ENCODE measurements at places on chromosomes 13 and 19.

DNA sequence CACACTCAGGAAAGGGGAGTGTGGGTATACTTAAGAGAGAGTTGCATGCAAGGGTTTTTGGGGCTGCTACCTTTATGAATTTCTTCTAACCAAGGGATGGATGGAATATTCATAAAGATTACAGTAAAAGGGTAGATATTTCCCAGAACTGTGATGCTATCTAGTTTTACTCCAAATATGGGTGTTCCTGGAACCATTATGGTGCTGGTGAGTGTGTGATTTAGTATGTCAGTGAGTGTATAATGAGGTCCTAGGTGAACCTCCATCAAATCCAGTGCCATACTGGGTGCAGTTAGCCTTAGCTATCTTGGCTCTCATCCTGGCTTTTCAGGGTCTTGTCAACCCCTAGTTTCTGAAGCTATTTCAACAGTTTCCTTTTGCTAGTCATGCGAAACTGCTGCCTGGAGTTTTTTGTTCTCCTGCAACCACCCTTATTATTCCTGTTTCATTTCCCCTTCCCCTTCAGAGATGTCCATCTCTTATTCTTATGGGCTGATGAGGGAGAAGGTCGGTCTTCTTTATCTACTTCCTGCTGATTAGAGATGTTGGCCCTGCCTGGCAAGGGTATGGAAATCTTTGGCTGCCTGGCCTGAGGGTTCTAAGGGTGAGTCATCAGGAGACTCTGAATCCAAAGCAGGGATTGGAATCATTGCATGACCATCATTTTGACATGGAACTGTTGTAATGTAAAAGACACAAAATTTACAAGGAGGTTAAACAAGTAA lies 202.3 kb downstream of the NBEA start:
- DNase-seq: no peak

DNA sequence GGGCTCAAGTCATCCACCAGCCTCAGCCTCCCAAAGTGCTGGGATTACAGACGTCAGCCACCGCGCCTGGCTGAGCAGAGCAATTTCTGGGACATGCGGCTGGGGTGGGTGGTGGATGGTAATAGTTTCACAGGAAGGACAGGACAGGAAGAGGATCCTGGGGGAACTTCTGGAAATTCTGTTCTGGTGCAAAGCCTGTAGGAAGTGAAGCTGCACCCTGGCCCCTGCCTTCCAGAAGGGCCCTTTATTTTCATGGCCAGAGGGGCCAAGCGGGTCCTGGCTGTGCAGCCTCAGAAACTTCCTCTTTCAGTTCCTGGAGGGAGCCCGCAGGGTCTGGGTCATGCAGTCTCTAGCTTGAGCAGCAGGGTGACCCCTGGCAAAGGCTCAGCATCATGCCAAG lies 15.7 kb downstream of the FEM1A start:
- no peak for DNase-seq

GRCh38 chr19:28184997-28185396 lies 1028.0 kb downstream of the UQCRFS1 start:
- DNase-seq: no peak

- no peak for DNase-seq
Observed at GRCh38 chr19:2812414-2813234, 7.0 kb upstream of the ZNF554 start.

- peak; percentile 47 for DNase-seq
Observed at GRCh38 chr13:50124536-50125303, 109.5 kb downstream of the KCNRG start.

- no peak for DNase-seq
Observed at GRCh38 chr19:747432-748273, 3.3 kb upstream of the MISP start.

- DNase-seq: no peak
Observed at GRCh38 chr13:60051754-60052285, 111.9 kb downstream of the DIAPH3 start.

DNA sequence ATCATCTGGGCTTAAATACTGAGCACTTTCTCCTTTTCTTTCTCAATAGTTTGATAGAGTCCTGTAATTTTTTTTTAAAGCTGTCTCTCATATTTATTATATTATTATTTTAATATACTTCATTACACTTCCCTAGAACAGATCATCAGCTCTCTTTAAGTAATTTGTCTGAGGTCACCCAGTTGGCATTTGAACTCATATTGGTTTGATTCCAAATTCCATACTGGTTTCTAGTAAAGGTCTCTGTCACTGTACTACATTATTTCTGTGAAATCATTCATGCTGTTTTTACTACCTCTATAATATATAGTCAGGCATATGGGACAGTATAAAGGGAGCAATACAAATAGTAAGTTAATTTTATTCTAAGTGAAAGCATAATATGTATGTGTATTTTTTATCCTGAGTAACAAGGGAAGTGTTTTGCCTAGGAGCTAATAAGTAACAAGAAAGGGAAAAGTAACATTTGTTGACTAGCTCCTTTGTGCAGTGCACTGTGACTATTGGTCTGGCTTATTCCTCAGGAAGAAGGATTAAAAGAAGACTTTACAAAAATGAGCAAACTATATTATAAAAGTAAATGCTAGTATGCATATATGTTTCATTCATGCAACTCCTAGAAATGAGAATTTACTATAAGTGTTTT lies 14.3 kb downstream of the LPAR6 start:
- DNase-seq: no peak

DNA sequence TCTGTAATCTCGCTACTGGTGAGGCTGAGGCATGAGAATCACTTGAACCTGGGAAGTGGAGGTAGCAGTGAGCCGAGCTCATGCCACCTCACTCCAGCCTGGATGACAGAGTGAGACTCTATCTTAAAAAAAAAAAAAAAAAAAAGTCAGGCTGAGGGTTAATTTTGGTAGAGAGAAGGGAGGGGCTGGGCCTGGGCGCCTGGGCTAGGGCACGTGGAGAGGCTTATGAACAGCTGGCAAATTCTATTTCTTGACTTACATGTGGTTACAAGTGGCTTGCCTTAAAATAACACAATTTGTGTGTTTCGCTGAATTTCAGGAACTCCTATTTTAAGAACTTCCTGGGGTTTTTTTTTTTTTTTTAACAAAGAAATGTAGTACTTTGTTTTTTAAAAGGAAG lies 47.6 kb upstream of the MAP3K10 start:
- DNase-seq: no peak

DNA sequence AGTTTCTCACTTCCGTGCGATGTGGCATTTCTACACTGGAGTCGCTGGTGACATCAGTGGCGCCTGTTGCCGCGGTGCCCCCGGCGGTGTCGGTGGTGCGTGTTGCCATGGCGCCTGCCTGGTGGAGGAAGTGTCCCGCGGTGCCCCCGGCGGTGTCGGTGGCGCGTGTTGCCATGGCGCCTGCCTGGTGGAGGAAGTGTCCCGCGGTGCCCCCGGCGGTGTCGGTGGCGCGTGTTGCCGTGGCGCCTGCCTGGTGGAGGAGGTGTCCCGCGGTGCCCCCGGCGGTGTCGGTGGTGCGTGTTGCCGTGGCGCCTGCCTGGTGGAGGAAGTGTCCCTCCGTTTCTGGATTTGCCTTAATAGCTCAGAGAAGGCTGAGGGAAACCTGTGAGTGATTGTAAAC lies 127.6 kb downstream of the KDM4B start:
- DNase-seq: no peak

DNA sequence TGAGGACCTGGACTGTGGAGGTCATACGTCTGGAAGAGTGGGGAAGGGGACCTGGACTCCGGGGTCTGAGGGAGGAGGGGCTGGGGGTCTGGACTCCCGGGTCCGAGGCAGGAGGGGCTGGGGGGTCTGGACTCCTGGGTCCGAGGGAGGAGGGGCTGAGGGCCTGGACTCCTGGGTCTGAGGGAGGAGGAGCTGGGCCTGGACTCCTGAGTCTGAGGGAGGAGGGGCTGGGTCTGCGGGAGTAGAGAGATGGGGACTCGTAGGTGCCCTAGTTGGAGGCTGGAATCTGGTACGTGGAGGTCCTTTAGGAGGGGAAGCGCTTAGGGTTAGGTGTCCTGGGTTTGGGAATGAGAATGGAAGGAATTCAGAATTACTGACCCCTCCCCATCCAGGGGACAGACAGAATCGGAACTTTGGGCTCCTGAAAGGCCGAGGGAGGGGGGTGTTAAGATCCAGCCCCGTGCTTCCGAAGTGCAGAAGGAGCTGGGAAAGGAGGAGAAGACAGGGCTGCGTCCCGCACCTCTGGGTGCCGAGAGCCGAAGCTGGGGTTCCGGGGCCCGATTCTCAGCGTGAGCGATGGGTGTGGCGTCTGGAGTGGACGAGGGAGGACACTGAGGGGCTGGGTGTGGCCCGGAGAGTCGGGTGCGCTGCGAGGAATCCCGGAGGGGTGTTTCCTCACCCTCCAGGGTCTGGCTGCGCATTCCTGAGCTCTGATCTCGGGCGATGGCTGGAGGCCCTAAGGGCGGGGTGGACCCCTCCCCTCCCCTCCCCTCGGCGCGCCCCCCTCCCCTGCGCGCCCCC lies 608 bp downstream of the MYADM start:
- DNase-seq: peak; percentile 8

DNA sequence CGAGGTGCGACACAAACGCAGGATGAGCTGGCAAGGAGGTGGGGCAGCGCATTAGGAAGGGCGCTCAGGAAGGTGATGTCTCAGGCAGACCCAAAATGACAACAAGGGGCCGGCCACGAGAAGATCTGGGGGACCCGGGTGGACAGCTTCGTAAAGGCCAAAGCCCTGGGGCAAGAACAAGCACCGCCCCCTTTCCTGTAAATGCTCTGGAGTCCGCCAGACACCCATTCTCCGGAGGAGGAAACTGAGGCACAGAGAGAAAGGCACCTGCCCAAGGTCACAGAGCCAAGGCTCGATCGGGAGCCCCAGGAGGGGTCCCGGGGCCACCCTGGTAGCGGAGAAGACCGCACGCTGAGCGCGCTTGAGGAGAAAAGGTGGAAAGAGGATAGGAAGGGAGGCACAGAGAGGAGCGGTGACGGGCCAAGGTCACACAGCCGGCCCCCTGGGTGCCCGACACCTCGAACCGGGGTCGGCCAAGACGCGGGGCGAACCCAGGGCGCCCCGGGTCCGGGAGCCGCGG lies 571 bp downstream of the SAFB2 start:
- no peak for DNase-seq

DNA sequence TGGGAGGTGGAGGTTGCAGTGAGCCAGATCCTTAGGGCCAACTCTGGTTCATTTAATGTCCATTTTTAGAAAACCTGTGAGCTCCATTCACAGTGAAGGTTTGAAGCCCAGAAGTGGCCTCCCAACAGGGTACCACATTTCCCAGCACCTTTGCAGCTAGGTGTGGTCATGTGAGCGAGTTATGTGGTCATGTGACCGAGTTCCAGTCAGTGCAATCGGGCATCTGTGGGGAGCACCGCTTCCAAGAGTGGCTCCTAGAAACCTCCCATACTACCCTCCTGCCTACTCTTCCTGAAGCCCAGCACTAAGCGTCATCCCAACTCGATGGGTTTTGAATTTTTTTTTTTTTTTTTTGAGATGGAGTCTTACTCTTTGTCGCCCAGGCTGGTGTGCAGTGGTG lies 663 bp upstream of the PLA2G4C start:
- DNase-seq: no peak

DNA sequence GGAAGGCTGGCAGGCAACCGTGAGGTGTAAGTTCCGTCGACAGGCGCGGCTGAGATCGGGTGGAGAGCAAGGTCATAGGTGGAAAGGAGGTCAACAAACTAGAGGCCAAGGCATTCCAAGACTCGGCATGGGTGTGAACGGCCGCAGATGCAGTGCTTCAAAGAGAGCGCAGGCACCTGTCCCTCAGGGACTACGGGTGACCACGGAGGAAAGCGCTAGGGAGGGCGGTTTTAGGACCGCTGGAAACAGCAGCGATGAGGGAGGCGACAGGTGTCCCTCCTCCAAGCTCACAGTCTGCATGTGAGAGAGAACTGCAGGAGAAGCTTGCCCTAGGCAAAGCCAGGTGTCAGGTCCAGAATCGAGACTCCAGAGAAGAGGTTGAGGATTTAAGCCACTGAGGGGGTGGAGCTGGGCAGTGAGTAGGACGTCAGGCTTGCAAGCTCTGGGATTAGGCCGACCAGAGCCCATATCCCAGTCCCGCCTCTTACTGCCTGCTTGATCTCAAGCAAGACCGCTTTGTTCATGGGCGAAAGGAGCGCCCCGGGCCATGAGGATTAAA lies 1.6 kb upstream of the MLNR start:
- no peak for DNase-seq

Measured in SHP77 (cell line).